Right kidney (tissue), 9 donors: ENCODE measurements at places on chromosomes 7 and 10.

DNA sequence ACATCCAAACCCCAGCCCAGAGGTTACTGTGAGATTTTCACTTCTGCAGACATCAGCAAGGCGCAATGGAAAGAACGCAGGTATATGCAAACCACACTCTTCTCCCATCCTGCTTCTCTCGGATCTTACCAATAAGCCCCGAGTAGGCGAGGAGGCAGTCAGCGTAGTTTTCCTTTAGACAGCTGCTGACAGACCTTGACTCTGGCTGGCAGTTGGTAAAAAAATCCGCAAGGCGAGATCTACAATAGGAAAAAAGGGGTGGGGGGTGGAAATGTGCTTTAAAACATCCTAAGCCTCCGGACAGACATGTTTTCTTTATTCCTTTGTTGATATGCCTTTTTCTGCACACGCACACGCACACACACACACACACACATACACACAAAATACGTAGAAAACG, 176.5 kb downstream of the GFRA1 start:
- DNase-seq = peak; percentile 18

DNA sequence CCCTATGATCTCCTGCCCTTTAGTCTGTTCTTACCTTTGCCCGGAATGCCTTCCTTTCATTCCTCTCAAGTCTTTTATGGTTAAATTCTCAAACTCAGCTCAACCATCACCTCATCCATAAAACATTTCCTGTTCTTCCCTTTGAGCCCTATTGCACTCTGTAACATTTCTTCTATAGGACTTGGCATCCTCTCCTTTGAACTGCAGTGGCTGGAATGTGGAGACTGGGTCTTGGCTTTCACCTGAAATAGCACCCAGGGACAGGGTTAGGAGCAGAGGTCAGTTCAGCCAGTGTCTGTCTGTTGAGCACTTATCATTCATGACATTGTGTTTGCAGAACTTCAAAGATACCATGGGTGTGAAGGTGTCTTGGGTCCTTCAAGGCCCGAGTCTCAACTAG, 7.2 kb downstream of the NFE2L3 start:
- DNase-seq = no peak

- no peak for DNase-seq
Observed at GRCh38 chr7:6160191-6160623, 112.2 kb downstream of the CYTH3 start.

DNA sequence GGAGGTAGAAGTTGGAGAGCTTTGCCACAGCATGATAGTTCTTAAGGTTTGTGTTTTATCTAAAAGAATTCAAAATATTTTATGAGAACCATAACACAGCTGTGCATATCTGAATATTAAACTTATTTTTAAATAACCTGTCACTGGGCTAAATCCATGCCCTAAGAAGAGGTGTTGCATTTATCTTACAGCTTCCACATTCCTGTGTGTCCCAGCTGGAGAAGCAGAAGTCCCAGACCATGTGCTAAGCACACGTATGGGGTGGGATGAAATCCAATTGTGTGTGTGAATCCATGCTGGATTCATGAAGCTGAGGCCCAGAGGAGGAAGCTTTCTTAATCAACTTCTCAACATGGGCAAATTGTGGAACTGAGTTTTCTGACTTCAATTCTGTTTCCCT, 121.5 kb downstream of the PKD1L1 start:
- DNase-seq = no peak

GRCh38 chr10:75461672-75462649, 30.5 kb downstream of the LRMDA start:
- DNase-seq = no peak

DNA sequence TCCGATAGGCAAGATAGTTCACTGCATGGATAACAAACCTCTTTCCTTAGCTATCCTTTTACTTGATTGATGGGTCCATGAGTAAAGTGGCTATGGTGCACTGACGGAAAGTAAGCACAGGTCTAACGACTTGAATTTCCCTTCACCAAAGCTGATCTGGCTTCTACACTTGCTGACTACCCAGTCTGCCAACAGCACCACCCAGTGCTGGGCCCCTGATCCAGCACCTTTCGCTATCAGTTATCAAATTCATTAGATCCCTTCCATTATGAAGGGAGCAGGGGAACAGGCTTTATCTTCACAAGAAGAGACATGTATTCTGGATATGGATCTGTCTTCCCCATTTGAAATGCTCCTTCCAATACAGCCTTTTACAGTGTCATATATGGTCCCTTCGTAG, 855.9 kb downstream of the GRID1 start:
- DNase-seq = no peak

GRCh38 chr7:148911626-148912025, 27.5 kb upstream of the EZH2 start:
- no peak for DNase-seq

DNA sequence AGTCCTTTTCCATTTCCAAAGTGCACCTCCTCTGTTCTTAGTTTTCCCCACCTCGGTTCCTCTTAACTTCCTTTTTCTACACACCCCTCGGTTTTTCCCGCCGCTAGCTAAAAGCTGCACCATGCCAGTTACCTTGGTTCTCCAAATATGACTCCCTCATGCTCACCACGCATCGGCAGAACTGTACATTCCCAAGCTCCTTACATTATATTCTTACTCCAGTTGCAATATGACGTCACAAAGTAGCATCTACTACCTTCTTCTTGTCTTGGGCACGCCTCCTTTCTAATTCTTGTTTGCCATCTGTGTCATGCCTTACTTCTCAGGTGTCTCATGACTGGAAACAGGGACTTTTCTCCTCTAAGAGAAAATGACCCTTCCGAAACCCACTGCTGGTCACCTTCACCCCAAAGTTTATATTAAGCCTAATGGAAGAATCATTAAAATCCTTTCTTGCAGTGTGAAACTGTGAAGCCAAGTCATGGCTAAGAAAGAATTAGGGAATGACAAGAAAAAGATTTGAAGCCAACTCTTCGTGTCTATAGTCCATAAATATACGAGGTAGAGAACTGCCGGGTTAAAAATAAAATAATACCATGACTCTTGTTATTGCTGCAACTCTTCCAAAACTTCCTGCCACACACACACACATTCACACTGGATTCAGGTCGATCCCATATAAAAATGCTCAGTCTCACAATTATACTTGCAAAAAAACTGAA, 1.7 kb downstream of the ESYT2 start:
- no peak for DNase-seq

GRCh38 chr10:5692461-5693358, 8.1 kb downstream of the TASOR2 start:
- DNase-seq = peak; percentile 73

DNA sequence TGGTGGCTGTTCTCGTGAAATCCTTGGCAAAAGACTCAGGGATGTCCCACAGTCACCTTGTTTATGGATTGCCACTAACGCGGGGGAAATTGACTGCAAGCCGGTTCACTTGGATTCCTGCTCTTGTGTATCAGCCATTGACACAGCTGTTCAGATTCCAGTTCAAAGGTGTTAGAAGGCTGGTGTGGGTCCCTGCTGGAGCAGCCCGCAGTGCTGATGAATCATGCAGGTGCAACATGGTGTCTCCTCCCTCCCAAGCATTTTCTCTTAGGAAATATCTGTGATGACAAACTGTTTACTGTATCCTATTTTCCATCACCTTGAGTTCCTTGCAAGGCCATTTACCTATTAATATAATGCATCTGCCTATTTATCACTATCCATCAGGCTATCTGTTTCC, 170.1 kb downstream of the GATA3 start:
- no peak for DNase-seq

- DNase-seq = no peak
Observed at GRCh38 chr10:59830601-59831259, 75.6 kb downstream of the CCDC6 start.

DNA sequence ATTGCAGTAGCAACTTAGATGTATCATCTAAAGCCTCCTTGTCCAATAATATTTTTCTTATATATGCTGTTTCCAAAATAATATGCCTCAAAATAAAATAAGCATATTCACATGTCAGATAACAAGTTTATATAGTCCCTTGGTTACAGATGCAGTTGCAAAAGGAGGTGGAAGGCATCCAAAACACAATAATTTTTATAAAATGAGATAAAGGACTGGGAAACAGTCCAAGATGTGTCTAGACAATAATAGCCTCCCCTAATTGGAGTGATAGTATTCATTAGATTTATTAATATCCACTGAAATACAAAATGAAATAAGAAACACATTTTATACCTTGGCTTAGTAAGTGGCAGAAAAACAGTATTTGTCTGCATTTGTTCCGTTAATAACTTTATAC, 30.3 kb downstream of the BCAP29 start:
- DNase-seq = no peak

- no peak for DNase-seq
Observed at GRCh38 chr10:80737209-80737608, 199.5 kb downstream of the SH2D4B start.

DNA sequence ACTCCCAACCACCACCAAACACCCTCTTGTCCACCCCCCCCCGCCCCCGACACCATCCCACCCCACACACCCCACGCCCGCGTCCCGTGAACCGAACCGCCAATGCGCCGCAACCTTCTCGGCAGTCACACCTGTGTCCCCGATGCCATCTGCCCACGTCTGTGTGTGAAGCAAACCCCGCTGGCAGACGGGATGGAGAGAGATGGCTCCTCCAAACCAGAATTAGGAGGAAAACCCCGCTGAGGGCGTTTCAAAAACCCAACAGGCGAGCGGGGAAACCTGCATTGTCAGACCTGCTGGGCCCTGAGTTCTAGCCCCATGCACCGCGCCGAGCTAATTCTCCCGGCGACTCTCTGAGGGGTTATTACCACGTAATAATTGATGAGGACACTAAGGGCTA, 28.6 kb upstream of the KCNK18 start:
- DNase-seq = no peak

DNA sequence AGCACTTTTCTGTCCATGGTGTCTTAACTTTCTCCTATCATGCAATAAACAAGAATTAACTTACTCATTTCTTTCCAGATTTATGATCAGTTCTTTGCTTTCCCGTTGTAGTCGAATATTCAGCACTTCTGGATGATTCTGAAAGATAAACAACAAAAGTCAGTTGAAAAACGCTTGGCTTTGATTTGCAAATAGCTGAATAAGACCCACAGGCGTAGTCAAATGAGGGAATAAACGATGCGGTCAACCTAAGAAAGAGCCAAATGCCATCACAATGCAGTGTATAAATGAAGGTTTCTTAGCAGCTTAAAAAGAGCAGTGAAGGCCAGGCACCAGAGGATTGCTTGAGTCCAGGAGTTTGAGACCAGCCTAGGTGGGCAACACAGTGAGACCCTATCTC, 109.4 kb downstream of the ADAM12 start:
- no peak for DNase-seq

GRCh38 chr7:133688483-133689239, 435.8 kb downstream of the EXOC4 start:
- no peak for DNase-seq

- no peak for DNase-seq
Observed at GRCh38 chr7:35570937-35571336, 124.0 kb downstream of the HERPUD2 start.

GRCh38 chr7:122691569-122692235, 7.2 kb downstream of the RNF133 start:
- no peak for DNase-seq

DNA sequence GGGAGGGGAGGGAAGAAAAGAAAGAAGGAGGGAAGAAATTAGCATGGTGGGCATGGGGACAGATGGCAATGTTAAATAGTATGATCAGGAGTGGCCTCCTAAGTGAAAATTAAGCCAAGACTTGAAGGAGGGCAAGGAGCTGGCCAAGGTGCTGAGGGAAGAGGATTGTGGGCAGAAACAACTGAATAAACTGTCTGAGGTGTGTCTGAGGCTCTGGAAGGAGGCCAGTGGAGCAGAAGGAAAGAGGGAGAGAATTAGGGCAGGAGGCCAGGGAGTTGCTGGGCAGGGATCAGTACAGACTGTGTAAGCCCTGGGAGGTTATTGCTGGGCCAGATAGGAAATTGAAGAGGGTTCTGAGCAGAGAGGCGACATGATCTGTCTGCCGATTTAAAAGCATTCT, 40.6 kb upstream of the VKORC1L1 start:
- no peak for DNase-seq

DNA sequence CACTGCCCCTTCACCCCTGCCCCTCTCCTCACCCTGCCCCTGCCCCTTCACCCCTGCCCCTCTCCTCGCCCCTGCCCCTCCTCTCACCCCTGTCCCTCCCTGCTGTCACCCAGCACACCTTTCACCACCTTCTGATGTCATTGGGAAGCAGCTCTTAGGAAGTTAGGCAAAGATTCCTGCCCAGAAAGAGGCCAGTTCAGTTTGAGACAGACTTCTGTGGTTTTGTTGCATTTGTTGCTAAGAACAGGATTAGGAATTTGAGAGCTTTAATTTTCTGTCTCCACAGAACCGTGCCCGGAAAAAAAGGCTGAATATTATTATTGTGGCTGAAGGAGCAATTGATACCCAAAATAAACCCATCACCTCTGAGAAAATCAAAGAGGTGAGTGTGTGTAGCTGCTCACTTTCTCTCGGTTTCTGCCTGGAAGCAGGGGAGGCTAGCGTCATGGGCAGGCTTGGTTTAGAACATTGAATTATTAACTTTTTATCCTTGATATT, 39.6 kb downstream of the PFKP start:
- no peak for DNase-seq

GRCh38 chr10:131829156-131829930, 71.5 kb upstream of the PPP2R2D start:
- no peak for DNase-seq

DNA sequence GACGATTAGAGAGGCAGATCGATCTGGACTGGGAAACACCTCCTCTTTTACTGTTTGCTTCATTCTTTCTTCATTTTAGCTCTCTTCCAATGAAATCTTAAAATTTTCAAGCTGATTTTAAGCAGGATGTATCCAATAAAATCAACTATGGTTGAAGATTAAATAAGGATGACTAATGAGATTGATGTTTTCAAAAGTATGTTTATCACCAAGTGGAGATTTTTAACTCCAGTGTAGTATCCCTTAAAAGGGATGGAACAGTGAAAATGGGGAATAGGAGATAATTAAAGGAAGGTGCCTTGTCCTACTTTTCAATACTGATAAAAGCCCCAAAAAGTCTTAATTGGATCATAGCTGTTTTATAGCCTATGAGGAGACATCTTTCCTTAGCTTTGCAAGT, 11.6 kb upstream of the LIPF start:
- no peak for DNase-seq

DNA sequence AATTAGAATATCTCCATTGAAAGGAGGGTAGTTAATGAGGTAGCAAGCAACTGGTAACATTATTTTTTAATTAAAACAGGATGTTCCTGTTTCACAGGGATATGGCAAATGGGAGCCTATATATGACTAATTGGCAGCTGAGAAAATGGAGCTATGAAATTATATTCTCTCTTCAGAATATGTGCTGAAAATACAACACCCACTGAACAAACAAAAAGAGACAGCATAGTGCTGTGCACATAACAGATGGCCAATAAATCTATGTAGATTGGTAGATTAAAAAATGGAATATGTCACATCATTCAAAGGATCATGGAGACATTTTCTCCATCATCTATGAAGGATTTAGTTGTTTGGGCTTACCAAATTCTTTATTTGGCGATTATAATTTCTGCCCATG, 362.0 kb downstream of the GPR37 start:
- DNase-seq = no peak

- DNase-seq = no peak
Observed at GRCh38 chr7:139246905-139247304, 15.9 kb downstream of the UBN2 start.
